HEK293T (cell line): ENCODE measurements at places on chromosomes 6 and 20.

- no peak for DNase-seq
Measured at GRCh38 chr6:105568751-105569150, 165.9 kb upstream of the PREP start.

GRCh38 chr6:38088010-38088409 is 268.5 kb downstream of the ZFAND3 start:
- DNase-seq = no peak

GRCh38 chr20:15227102-15227501 is 889.7 kb upstream of the FLRT3 start:
- no peak for DNase-seq

DNA sequence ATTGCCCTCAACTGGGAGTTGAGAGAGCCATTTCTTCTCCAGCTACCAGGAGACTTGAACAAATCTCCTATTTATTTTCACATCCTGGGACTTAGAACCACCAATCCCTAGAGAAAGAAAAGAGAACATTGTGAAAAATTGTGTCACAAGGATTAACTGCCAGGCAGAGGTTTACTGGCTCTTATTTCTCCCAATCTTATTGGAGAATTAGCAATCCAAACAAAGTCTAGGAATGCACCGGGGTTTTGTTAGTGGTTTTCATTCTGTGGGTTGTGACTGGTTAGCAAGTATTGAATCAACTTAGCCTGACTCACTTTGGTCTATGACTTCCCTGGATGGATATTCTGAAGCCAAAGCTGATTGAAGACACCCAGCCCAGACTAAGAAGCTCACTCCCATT is 21.2 kb upstream of the ENPP5 start:
- no peak for DNase-seq

GRCh38 chr20:35660122-35660937 is 4.4 kb downstream of the CPNE1 start:
- DNase-seq = no peak

DNA sequence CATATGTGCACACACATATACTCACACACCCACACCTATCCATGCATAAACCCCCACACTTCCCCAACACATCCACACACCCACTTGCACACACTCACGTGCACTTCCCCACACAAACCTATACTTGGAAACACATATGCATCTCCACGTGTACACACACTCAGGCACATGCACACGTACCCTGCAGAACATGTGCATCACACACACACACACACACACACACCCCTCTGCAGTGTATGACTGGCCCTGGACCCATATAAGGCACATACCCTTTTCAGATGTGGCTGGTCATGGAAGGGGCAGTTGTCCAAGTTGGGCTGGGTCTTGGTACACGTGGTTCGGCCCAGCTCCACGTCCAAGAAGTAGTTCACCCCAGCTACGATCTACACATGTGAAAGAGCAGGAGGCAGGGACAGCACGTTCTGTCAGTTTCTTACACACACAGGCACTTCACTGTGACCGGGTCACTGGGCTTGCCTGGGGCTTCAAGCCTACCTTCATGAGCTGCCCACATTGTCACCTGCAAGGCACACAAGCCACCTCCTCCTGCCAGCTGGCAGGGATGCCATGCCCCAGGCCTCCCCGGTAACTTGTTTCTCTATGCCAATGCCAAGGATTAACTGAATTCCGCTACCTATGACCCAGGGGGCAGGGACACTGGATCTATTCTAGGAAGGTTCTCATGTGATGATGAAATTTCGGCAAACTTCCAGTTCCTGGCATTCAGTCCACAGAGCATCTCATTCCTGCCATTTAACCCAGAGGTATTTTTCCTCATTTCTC is 2.6 kb downstream of the CST3 start:
- no peak for DNase-seq

DNA sequence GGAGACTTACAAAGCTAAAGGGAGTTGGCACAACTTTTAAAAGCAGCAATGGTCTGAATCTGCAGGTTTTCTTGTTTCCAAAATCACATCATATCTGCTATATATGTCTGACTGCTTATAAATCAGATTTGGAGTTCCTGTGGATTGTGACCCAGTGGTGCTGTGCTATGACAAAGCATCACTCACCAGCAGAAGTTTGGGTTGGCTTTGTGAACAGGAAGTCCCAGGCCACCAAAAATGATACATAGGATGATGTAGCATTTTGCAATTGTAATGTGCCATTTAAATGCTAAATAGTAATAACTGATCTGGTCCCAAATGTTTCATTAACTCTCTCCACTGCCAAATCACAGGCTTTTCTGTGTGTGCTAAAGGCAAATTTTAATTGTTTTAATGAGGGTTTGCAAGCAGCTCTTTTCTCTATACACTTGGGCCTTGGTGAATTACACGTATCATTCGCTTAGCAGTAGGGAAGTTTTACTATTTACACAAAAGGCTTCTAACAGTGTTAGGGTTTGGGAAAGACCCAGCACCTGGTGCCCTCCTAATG is 60.8 kb downstream of the SYNDIG1 start:
- DNase-seq = no peak

DNA sequence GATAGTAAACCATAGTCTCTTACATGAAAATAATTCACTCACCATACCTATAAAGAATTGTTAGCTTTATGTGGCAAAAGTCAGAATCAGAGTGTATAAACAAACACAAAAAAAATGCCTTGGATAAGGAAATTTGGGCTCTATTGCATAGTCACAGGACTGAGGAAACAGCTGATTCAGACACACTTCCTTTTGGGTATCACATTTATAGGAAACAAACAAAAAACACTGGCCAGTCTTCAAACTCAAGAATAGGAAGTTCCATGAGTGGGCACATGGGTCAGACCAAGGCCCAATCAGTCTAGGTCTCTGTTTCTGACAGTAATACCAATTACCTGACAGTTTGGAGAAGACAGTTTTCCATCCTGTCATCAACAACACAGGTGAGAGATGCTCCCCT is 8.0 kb downstream of the SLC18B1 start:
- DNase-seq = no peak
